ENCODE measurements at places on chromosomes 3 and 15. TPM values are rescaled to one million over a fixed set of nuclear protein-coding genes. Genes with fewer than 3 reads are reported as not detected.

Gene ANKRD28
- 75.8 TPM for total RNA-seq

Gene CYP1A2
- not detected for total RNA-seq

Gene ZNF148
- 12.4 TPM for total RNA-seq

Gene ATP6V1A
- 24.1 TPM for total RNA-seq

Gene CHRFAM7A
- total RNA-seq: 8.2 TPM

Gene PRTG
- 8.6 TPM for total RNA-seq

Gene FOXB1
- not detected for total RNA-seq

Gene BCL2A1
- total RNA-seq: 17.9 TPM

Gene TMOD2
- total RNA-seq: 1.4 TPM

Gene THRB
- 1.3 TPM for total RNA-seq

Gene PTH1R
- total RNA-seq: 1.4 TPM

Gene CCDC80
- 47.0 TPM for total RNA-seq

Gene LSMEM2
- not detected for total RNA-seq

Gene MIX23
- 50.7 TPM for total RNA-seq

Gene KBTBD13
- total RNA-seq: not detected

Gene STRIT1
- total RNA-seq: not detected

Gene ISLR2
- total RNA-seq: 0.06 TPM

Gene GXYLT2
- 1.0 TPM for total RNA-seq

Gene SOX14
- total RNA-seq: not detected

Gene ILDR1
- total RNA-seq: not detected

Gene AADAC
- 9.0 TPM for total RNA-seq

Gene CTXND1
- not detected for total RNA-seq

Gene CRYGS
- total RNA-seq: 0.96 TPM

Gene CLDN1
- 18.2 TPM for total RNA-seq

Gene PLIN1
- 0.08 TPM for total RNA-seq

All from A549 treated with dexamethasone at 1 μM for 4 hours (cell line).